ENCODE measurements at places on chromosomes 1 and 21.

DNA sequence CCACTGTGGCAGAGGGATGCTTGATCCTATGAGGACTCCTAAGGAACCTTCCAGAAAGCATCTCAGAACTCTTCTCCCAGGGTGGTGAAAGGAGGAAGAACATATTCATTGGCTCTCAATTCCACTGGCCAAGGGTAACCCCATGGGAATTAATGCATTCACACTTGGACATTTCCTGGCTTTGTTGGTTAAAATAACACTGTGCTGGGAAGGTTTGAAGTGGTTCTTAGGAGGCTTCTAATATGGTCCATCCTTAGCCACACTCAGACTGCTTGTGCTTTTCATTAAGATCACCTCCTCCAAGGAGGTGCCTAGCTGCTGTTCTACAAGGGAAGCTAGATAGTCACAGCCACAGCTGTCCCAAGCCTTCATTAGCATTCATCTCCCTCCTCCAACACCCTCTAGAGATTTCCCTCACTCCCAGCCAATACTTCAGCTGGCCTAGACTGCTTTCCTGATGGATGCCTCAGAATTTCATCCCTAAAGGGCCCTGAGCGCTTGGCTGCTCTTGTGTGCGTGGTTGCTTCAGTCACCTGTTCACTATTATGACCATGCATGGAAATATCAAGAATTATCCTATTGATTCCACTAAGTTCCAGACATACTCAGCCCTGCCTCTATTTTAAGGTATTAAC, 544.4 kb downstream of the PLPP3 start:
- DNase-seq, result no peak

DNA sequence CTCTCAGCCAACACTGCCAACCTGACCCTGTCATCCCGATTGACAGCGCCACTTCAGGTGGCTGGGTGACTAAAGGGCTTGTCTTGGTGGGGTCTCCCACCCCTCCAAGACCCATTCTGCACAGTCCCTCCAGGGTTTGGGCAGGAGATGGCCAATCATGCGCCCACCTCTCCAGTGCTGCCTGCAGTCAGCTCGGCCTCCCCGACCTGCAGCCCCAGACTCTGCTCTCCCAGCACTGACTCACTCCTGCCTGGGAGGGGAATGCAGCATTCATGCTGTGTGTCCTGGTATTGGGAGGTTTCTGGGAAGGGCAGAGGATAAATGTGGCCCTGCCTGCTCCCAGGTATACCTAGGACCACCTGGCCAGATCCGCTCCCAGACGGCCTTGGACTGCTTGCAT, 9.7 kb downstream of the TMEM81 start:
- no peak for DNase-seq

GRCh38 chr1:26431979-26432695, at the start of gene DHDDS:
TSS of gene DHDDS (plus strand) at chr1:26432321. CDS start at chr1:26432946, 625 bp downstream.
- peak; percentile 97 for DNase-seq

GRCh38 chr1:1092149-1092855, 18.2 kb upstream of the RNF223 start:
- DNase-seq, result no peak

DNA sequence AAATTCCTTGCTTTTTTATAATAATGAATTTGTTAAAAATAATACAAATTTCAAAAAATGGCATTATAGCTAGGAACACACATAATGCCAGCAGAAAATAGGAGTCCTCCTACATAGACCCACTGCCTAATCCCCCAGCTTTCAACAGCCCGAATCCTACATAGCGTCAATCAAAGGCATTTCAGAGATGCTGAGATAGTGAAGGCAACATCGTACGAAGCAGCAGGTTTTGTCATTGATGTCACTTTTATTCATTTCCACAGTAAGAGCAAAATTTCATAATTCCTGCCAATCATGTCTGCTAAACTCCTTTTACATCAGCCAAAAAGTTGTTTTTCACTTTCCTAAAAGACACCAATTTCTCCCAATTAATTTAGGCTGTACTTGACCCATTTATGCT, 94.1 kb downstream of the GREM2 start:
- no peak for DNase-seq

- DNase-seq, result no peak
These were observed 4.1 kb upstream of the ANKRD35 start for GRCh38 chr1:145889722-145890121.

DNA sequence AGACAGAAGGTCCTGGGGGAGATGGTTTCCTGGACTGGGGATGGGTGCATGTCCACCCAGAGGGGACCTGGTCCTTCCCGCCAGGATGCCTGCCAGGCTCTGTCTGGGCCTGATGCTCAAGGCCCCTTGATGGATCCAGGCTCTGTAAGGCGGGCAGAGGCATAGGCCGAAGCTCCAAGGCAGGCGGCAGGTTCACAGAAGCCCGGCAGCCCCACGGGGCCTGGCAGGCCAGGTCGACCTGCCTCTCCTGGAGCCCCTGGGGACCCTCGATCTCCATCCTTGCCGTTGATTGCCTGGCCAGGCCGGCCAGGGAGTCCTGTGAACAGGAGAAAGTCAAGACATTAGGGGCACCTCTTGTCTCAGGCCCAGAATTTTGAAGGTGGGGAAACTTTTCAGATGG, 16.0 kb downstream of the COL9A2 start:
- no peak for DNase-seq

DNA sequence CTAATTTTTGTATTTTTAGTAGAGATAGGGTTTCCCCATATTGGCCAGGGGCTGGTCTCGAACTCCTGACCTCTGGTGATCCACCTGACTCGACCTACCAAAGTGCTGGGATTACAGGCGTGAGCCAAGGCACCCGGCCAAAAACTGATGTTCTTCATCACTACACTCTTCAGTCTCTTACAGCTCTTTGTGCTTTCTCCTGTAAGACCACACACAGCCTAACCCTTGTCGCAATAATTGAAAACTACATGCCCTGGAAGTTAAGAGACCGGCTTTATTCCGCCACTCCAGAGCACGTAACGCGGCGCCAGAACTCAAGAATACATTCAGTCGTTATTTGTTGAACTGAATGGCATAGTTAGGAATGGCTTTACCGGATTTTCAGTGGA, 552 bp downstream of the GPATCH4 start:
- DNase-seq, result no peak

DNA sequence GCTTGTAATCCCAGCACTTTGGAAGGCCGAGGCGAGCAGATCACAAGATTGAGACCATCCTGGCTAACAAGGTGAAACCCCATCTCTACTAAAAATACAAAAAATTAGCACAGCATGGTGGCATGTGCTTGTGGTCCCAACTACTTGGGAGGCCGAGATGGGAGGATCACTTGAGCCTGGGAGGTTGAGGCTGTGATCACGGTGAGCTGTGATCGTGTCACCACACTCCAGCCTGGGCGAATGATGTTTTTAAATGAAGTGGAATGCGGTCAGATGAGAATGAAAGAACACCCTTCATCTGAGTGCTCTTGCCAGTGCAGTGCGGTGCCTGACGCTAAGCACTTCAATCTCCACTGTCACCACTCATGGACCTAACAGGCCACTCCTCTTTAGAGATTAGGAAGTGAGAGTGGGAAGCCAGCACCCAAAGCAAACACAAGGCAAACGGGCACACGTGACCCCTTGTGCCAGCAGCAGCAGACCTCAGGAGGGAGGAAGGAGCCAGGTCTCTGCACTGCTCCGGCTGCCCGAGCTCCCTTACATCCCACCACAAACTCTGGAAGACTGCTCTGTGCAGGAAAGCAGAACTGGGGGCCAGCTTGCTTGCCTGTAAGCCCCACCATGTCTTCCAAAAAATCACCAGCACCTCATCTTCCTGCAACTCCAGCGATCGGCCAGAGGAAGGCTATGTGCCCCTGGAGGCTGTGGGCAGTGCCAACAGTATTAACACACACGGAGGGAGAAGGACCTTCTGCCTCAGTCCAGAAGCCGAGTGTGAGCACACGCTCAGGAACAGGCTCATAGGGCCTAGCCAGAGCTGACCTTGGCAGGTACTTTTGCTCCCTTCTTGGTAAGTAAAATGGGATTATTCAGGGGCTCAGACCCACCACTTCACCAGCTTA, 9.7 kb downstream of the CTNNBIP1 start:
- no peak for DNase-seq

Measured in stimulated activated CD8-positive, alpha-beta memory T cell treated with anti-CD3 and anti-CD28 coated beads, Interleukin-2, amount 100 ng/mL, for 1 hour (primary cell).